Kidney tubule cell (primary cell): ENCODE measurements at places on chromosomes 16 and 17.

- DNase-seq, result no peak
Measured at GRCh38 chr16:25371342-25371741, 113.7 kb upstream of the ZKSCAN2 start.

- DNase-seq, result no peak
Measured at GRCh38 chr16:69763599-69763942, 1.4 kb downstream of the WWP2 start.

GRCh38 chr17:5281814-5282641, at the start of gene RABEP1:
TSS of gene RABEP1 (plus strand) at chr17:5282284. CDS start at chr17:5282487, 203 bp downstream.
- peak; percentile 88 for DNase-seq

GRCh38 chr16:53434377-53435065, at the start of gene RBL2:
TSS of gene RBL2 (plus strand) at chr16:53434471. CDS start at chr16:53434557, 86 bp downstream.
- DNase-seq, result peak; percentile 85

- DNase-seq, result no peak
Measured at GRCh38 chr17:13359774-13360173, 242.0 kb downstream of the HS3ST3A1 start.

- DNase-seq, result peak; percentile 86
Measured at GRCh38 chr17:4968486-4969046, 949 bp upstream of the SPAG7 start.

DNA sequence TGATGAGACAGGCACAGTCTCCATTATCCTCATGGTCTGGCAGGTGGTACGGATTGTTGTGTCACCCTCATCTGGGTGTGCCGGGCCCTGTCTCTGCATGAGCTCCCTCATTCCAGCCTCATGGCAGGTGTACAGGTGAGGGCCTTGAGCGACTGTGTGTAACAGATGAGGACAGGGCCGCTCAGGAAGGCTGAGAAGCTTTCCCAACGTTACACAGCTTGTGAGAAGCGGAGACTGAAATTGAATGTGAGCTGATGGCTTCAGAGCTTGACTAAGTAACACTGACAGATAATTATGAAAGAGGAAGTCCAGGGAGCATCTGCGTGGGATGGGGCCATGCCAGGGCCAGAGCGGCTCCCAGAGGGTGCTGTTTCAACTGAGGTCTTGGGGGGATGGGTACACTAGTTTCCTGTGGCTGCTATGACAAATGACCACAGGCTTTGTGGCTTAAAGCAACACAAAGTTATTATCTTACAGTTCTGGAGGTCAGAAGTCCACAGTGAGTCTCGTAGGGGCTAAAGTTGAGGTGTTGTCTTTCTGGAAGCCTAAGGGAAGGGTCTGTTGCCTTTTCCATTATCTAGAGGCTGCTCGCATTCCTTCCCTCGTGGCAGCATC, 36.7 kb downstream of the CMIP start:
- DNase-seq, result peak; percentile 66

DNA sequence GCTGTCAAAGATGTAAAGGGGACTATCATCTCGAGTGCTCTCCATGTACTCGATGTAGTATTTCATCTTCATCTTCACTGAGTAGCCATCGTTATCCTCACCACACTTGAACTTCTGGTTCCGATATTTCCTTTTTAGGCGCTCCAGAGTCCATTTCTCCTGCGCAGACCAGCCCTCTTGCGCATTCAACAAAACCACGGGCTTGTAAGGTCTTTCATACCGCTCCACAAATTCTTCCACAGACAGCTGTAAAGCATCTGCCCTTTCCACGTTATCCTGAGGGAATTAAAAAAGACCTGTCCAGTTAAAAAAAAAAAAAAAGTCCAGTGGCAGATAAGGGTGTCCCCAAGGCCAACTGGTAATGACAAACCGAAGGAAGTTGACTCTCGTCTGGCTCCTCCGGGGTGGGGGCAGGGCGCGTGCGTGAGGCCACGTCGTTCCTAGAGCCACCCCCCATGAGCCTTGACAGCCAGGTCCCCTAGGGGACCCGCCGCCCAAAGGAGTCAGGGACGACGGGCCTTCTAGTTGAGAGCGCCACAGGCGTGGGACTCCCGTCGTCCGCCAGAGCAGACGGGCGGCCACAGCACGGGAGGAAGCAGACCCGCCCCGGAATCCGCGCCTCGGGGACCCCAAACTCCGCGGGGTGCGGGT, 701 bp downstream of the JMJD6 start:
- peak; percentile 49 for DNase-seq

DNA sequence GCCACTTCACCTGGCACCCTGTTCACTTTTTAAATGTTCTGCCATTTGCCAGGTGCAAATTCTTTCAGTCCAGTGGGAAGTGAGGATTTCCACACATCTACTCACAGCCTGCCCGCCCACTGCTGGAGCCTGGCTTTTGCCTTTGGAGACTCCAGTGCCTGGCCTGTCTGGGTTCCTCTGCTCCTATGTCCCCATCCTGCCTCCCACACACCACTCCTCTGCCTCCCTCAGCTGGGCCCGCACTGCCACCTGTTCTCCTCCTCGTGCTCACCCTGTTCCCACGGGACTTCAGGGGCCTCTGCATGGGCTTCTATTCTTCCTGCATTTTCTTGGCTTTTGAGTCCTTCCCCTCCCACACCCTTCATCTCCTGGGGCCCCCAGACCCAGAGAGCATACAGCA, 7.9 kb upstream of the NDRG4 start:
- no peak for DNase-seq

DNA sequence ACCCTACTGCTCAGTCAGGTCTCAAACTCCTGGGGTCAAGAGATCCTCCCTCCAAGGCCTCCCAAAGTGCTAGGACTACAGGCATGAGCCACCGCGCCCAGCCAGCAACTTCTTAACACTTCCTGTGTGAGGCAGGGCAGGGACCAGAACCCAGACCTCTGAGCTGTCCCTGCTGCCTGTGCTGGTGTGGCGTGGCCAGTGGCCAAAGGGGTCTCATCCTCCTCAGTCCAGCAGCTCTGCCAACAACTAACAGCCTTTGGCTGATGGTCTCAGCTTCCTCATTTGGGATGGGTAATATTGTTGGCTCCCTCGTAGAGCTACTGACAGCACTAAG, 1.4 kb upstream of the LLGL1 start:
- DNase-seq, result no peak

GRCh38 chr17:7838090-7839075, 4.4 kb downstream of the KDM6B start:
- peak; percentile 63 for DNase-seq

- no peak for DNase-seq
Measured at GRCh38 chr17:34762078-34762477, 182.7 kb downstream of the TMEM132E start.

- DNase-seq, result no peak
Measured at GRCh38 chr16:47724115-47724785, 263.1 kb downstream of the PHKB start.

- DNase-seq, result peak; percentile 71
Measured at GRCh38 chr16:57017251-57017650, 27.9 kb downstream of the NLRC5 start.

- DNase-seq, result no peak
Measured at GRCh38 chr17:79090443-79091225, 16.0 kb downstream of the ENGASE start.

DNA sequence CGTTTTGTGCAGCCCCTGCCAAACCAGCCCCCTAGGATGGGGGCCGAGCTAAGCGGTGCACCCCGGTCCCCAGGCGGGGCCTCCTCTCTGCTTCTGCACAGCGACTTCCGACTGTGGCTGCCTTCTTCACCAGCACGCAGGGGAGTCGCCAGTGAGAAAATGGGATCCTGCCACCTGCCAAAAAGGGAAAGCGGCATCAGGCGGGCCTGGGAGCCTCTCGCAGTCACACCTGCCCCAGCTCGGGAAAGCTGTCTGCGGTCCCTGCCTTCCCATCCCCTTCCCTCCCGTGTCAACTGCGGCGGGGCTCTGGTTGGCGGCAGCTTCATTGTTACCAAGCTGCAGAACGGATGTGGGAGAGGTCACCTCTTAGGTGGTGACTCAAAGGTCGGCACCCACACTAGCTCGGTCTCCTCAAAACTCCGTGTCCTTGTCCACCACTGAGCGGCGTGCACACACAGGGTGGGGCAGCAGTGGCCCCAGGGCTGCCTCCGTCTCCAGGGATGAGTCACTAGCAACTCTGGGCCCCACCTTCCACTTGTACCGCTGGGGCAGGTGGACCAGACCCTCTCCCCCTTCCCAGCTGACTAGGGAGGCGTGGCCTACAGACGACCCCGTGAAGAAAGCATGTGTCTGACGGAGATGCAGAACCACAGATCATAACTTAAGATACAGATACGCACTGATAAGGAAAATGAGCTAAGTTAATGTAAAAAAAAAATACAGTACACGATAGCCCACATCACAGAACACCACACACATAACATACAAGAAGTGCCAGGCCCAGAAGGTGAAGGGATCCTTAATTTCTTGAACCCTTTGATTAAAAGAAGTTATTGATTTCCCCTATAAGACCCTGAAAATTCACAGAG, 1.5 kb upstream of the PCYT2 start:
- DNase-seq, result no peak

- DNase-seq, result no peak
Measured at GRCh38 chr17:16464303-16465051, 27.5 kb downstream of the LRRC75A start.

DNA sequence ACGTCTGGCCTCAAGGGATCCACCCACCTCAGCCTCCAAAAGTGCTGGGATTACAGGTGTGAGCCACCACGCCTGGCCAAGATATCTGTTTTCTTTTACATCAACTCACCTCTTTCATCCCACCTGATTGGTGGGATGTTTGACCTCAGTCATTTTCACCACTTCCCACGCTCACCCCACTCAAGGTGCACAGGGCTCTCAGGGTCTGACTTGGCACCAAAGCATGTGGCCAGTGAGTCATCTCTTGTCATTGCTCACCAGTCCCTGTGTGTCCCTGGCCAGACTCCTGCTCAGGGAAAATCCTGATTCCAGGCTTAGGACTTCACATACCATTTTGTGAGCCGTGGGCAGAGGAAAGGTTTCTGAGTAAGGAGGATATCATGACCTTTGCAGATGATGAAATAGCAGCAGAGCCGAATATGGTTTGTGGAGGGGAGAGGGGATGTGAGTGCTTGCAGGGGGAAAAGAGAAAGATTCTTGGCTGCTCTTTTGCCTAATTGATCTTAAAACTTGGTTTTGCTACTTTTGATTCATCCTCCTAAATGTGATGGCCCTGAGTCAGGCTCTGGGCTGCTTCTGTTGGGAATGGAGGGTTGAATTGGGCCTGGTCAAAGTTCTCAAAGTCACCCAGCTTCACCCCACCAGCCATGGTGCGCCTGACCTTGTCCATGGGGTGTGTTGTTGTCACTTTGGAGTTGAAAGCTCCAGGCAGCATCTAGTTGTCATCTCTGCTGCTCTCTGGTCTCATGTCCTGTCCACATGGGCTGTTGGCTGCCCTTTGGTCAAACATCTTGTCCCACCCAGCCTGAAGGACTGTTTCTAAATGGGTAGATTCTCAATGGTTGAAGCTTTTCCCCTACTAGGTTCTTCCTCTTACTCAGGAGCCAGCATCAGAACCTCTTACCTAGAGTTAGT, 6.0 kb upstream of the KCNH6 start:
- DNase-seq, result peak; percentile 99

- no peak for DNase-seq
Measured at GRCh38 chr17:39139561-39139960, 11.9 kb downstream of the PLXDC1 start.

- no peak for DNase-seq
Measured at GRCh38 chr17:82371333-82372248, at the start of gene UTS2R. TSS of gene UTS2R (plus strand) at chr17:82371765. CDS start at chr17:82374325, 2,560 bp downstream.

- peak; percentile 94 for DNase-seq
Measured at GRCh38 chr17:80892019-80892855, 99.4 kb upstream of the CHMP6 start.

- peak; percentile 34 for DNase-seq
Measured at GRCh38 chr16:84331998-84332780, 36.1 kb upstream of the ATP2C2 start.

- DNase-seq, result peak; percentile 55
Measured at GRCh38 chr17:79023886-79024771, at the start of gene C1QTNF1. TSS of gene C1QTNF1 (plus strand) at chr17:79024169. CDS start at chr17:79043969, 19,800 bp downstream.

DNA sequence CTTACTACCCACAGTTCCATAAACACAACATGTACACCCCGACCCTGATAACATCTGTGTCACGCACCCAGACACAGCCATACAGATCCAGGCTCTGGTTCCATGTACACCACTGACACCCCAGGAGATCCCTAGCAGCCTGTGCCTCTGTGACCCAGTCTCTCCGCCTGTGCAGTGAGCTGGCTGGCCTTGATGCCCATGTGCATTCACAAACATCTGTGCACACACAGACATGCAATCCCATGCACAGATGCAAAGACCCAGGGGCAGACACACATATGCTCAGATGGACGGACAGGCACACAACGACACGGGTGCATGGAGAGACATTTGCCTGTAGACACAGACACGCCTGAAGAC, 4.1 kb downstream of the CCDC102A start:
- DNase-seq, result no peak
